Frontal cortex (tissue), 4 donors: ENCODE measurements at places on chromosomes 6 and 20. TPM values are rescaled to one million over a fixed set of nuclear protein-coding genes. Genes with fewer than 3 reads are reported as not detected.

DNA sequence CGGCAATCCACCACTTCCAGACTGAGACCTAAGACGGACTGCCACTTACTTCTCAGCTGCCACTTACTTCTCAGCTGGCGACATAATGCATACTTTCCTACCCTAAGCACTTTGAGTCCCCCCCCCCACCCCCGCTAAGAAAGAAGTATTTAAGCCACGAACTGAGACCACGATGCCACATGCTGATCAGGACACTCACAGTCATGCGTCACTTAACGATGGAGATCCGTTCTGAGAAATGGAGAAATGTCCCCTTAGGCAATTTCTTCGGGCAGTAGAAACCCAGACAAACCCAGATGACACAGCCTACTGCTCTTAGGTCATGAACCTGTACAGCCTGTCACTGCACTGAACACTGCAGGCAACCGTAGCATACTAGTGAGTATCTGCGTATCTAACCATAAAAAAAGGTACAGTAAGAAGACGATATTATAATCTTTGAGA lies 690 bp downstream of the IFNGR1 start:
- peak; percentile 33 for DNase-seq

DNA sequence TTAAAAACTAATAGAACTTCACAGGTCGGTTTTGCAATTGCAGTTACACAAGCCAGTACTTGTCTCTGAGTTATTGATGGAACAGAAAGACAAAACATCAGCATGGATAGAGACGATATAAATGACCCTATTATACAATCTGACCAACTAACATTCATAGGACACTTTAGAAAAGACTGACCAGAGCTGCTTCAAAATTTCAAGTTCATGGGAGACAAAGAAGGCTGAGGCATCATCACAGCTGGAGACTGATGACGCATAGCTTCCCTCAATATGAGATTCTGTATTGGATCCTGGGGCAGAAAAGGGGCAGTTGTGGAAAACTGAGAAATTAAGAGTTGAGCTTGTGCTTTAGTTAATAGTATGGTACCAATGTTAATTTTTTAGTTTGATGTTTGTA lies 174.0 kb downstream of the THBS2 start:
- no peak for DNase-seq

DNA sequence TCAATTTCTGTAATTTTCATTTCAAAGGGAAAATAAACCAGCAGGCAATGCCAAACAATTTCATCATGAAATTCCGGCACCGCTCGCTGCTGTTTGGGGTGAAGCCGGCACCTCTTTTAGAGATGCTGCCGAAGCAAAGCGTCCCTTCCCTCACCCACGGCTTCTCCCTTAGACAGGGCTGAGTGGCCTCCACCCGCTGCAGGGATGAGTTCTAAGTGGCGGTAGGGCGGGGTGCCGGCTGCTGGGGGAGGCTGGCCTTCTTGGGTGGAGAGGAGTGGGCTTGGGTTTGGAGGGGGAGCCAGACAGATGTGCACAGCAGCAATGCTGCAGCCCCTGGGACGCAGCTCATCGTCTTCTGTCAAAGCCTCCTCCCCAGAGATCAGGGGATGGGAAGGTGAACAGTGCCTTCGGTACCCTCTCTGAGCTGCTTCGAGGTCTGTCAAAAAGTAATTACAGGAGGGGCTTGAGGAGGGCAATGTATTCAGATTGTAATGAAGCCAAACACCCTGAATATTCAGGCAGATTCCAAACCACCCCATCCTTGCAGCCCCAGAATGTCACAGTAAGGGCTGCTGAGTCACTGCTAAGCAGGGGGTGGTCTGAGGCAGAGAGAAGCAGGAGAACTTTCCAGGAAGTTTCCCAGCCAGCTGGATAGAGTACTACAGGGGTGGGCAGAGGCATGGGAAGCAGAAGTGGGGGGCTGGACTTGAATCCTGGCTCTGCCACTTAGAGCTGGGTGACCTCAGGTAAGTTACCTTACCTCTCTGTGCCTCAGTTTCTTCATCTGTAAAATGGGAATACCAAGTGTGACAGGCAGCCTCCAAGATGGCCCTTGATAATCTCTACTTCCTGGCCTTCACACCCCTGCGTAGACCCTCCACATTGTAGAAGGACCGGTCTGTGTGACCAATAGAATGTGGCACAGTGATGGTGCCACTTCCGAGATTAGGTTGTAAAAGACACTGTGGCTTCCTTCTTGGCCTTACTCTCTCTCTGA lies 96.6 kb downstream of the SULF2 start:
- no peak for DNase-seq

DNA sequence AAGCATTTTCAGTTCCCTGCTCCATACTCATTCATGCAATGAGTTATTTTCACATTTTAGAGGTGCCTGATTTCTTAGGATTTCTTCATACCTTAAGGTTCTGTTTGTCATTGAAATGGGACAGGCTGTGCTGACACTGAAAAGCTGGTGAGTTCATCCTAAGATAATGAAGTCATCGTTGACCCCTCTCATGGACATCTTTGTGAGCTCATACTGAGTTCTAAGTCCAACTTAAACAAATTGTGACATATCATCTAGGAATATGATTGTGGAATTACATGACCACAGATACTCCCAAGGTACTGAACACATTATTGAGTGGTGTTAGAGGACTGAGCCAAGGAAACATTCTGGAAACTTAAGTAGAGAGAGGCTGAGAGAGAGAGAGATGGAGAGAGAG lies 224.8 kb upstream of the JAG1 start:
- no peak for DNase-seq

- no peak for DNase-seq
Measured at GRCh38 chr6:22647719-22648118, 78.4 kb downstream of the HDGFL1 start.

GRCh38 chr6:154404791-154405400 lies 48.3 kb upstream of the IPCEF1 start:
- no peak for DNase-seq

The BICRAL gene
- total RNA-seq: 23.2 TPM

DNA sequence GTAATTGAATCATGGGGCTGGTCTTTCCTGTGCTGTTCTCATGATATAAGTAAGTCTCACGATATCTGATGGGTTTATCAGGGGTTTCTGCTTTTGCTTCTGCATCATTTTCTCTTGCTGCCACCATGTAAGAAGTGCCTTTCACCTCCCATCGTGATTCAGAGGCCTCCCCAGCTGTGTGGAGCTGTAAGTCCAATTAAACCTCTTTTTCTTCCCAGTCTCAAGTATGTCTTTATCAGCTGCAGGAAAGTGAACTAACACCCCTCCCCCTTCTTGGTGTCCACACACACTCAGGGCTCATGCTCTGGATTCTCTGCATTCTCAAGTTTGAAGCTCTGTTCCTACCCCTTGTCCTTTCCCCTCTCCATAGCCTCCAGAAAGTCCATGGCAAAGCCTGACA lies 107.1 kb downstream of the THBS2 start:
- DNase-seq: no peak

DNA sequence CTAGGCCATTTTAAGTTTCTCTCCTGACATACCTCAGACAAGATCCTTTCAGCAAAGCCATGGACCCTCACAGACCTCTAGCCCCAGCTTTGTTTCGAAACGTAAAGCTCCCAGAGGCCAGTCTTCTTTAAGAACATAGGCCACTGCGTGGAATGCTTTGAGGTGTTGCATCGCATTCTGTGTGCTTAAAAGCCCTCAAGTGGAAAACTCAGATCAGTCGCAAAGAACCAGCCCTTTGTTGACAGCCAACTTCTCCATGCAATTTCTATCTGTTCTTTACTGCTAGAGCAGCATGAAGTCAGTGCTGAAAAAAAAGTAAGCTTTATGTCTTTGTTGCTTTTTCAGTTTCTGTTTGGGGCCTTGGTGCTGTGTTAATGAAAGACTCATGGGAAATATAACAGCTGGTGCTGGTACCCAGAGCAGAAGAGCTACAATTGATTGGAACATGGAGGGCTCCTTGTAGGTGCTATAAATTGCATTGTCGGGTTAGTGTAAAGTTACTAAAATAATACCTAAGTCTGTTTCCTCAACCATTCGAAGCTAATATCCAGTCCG lies 142.6 kb downstream of the MAP3K7 start:
- no peak for DNase-seq

DNA sequence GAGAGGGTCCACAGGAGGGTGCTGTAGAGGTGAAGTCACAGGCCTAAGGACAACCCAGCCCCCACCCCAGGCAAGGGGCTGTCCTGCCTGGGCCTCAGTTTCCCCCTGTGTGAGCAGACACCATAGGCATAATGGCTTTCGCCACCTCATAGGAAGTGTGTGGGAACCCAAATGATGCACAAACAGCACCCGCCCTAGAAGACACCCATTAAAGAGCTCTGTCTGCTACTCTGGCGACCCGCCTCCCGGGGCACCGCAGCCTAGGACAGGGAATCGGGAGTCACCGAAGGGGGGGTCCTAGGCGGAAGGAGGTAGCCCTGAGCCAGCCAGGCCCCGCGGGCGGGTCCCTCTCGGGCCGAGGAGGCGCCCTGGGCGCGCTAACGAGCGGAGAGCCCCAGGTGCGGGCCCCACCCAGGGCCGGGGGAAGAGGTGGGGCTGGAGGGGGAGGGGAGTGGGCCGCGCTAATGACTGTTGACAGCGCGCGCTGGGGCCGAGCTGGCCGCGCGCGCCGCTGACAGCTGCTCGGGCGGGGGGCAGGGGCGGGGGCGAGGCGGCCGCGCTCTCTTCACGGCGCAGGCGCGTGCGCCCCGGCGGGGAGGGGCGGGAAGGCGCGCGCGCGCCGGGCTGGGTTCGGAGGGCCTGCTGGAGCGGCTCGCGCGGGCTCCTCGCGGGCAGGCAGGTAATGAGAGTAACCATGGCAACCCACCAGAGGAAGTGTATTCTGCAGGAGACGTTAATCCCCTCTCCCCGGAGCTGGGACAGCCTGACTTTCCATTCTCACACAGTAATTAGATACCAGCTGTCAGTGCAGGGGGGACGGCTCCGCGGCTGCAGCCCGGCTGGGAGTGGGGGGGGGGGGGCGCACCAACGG lies 48.9 kb downstream of the NOL4L start:
- peak; percentile 91 for DNase-seq

DNA sequence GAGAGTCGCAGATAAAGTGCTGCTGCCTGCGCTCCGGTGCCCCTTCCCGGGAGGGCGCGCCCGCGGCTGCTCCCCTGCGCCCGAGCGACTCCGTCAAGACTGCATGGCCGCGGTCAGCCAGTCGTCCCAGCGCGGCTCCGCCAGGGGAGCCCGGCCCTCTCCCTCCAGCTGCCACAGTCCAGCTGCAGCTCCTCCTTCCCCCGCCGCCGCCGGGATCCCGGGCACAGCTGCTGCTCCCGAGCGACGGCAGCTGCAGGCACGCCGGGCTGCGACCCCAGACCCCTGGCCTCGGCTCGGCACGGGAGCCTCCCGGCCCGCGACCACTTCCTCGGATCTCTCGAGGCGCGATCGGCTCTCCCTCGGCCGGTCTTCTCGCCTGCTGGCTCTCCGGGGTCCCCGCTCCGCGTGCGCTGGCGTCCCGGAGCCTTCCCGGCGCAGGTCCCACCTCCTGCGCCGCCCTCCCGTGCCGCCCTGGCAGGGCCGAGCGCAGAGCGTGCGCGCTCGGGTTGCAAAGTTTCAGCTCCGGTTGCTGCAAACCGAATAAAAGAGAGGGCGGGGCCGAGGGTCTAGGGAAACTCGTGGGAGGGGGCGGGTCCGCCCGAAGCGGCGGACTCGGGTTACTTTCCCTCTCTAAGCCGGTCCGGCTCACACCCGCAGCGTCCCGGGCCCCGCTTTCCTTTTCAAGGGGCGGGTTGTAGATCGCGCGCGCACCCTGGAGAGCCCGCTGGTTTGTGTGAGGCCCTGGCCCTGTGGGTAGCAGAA lies at the start of gene CNKSR3:
Gene CNKSR3 (minus strand): TSS at position 542 of the 762 bp plus-strand sequence. CDS start 571 bp downstream, outside the sequence.
- peak; percentile 57 for DNase-seq

DNA sequence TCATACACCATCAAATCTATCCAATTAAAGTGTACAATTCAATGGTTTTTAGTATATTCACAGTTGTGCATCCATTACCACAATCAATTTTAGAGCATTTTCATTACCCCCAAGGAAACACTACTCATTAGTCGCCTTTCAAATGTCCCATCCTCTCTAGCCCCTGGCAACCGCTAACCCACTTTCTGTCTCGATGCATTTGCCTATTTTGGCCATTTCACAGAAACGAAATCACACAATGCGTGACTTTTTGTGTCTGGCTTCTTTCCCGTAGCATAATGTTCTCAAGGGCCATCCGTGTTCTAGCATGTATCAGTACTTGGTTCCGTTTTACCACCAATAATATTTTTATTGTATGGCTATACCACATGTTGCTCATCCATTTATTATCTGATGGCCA lies 51.7 kb downstream of the PPP1R3G start:
- DNase-seq: no peak

GRCh38 chr6:20129290-20130088 lies 82.8 kb downstream of the MBOAT1 start:
- no peak for DNase-seq

- no peak for DNase-seq
Measured at GRCh38 chr6:144178323-144178722, 28.0 kb downstream of the STX11 start.

GRCh38 chr6:30044630-30045029 lies 16.4 kb upstream of the POLR1H start:
- no peak for DNase-seq

GRCh38 chr6:2784061-2784460 lies 18.9 kb downstream of the WRNIP1 start:
- no peak for DNase-seq

GRCh38 chr20:3825526-3825925 lies 5.2 kb downstream of the AP5S1 start:
- no peak for DNase-seq

GRCh38 chr20:10498200-10498599 lies 63.1 kb downstream of the SLX4IP start:
- no peak for DNase-seq

The LY6G6D gene
- not detected for total RNA-seq

The HRH3 gene
- total RNA-seq: 0.82 TPM

The SYCP2L gene
- total RNA-seq: 5.7 TPM

The KCNQ5 gene
- 12.6 TPM for total RNA-seq

GRCh38 chr20:60297649-60298048 lies 339.4 kb downstream of the CDH26 start:
- no peak for DNase-seq

GRCh38 chr6:166308033-166308768 lies at the start of gene PRR18:
Gene PRR18 (minus strand): TSS chr6:166308392. CDS start chr6:166308142, 250 bp downstream.
- no peak for DNase-seq

- DNase-seq: no peak
Measured at GRCh38 chr6:86756640-86757229, 180.6 kb upstream of the HTR1E start.

The F13A1 gene
- total RNA-seq: 13.5 TPM

The FAM110A gene
- 8.6 TPM for total RNA-seq

DNA sequence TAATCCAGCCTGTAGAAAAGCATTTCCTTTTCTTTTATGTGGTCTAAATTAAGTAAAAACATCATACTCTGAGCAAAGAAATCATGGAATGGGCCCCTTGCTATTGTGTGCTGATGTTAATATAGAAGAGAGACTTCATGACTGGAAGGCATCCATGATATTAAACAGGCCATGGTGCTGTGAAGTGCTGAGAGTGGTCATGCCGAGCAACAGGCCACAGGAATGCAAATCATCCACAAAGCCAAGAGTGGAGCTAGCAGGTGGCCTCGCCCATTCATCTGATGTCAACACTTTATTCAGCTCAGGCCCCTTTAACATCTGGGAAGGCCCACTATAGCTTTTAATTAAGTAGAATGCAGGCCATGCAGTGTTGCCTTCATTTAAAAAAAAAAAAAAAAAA lies 115.2 kb upstream of the HMGCLL1 start:
- no peak for DNase-seq

GRCh38 chr6:170147832-170148708 lies 142.8 kb downstream of the DLL1 start:
- no peak for DNase-seq
